Hematopoietic multipotent progenitor cell (in vitro differentiated cells): ENCODE measurements at places on chromosomes 13 and 19. TPM values are rescaled to one million over a fixed set of nuclear protein-coding genes. Genes with fewer than 3 reads are reported as not detected.

ELSPBP1 gene
- total RNA-seq: not detected

KIRREL2 gene
- total RNA-seq: not detected

NOVA2 gene
- not detected for total RNA-seq

WASF3 gene
- total RNA-seq: 0.81 TPM

CGB7 gene
- not detected for total RNA-seq

MUC16 gene
- under 0.01 TPM for total RNA-seq

CCDC8 gene
- 2.4 TPM for total RNA-seq

ZNF844 gene
- total RNA-seq: 9.4 TPM

KCTD12 gene
- 3.0 TPM for total RNA-seq

LIPE gene
- total RNA-seq: 9.2 TPM

FCGBP gene
- total RNA-seq: 0.27 TPM

HCST gene
- total RNA-seq: 63.3 TPM

DAND5 gene
- under 0.01 TPM for total RNA-seq

TNFRSF19 gene
- 1.1 TPM for total RNA-seq

EGLN2 gene
- 146 TPM for total RNA-seq

DAPK3 gene
- total RNA-seq: 61.7 TPM

ITPKC gene
- 9.2 TPM for total RNA-seq

TINCR gene
- total RNA-seq: 0.27 TPM

TMEM190 gene
- total RNA-seq: not detected

CYP4F12 gene
- total RNA-seq: 0.27 TPM

BEST2 gene
- not detected for total RNA-seq

PGLYRP2 gene
- under 0.01 TPM for total RNA-seq

EFNA2 gene
- not detected for total RNA-seq

ZNF575 gene
- total RNA-seq: 0.81 TPM

LIM2 gene
- total RNA-seq: not detected

ZNF556 gene
- total RNA-seq: not detected

GJB2 gene
- not detected for total RNA-seq

ENOX1 gene
- total RNA-seq: 0.54 TPM

ADAMTS10 gene
- total RNA-seq: 34.5 TPM

ZNF546 gene
- total RNA-seq: 3.5 TPM

FXYD7 gene
- total RNA-seq: not detected

CBLC gene
- 0.54 TPM for total RNA-seq

RETN gene
- 0.54 TPM for total RNA-seq

CBY2 gene
- not detected for total RNA-seq

ATP4A gene
- not detected for total RNA-seq

IL12RB1 gene
- 7.5 TPM for total RNA-seq

TPRX2 gene
- not detected for total RNA-seq

XPO4 gene
- total RNA-seq: 10.5 TPM

USP12 gene
- total RNA-seq: 8.1 TPM

NCR1 gene
- 11.3 TPM for total RNA-seq

FCHO1 gene
- 41.7 TPM for total RNA-seq

ATP4B gene
- total RNA-seq: not detected

TMEM145 gene
- total RNA-seq: not detected

DIRAS1 gene
- total RNA-seq: 7.3 TPM

CGB8 gene
- total RNA-seq: not detected

ZNF677 gene
- 11.3 TPM for total RNA-seq

FAM187B gene
- not detected for total RNA-seq

ZNF93 gene
- total RNA-seq: 17.0 TPM

VSTM1 gene
- 2.2 TPM for total RNA-seq

KASH5 gene
- total RNA-seq: 0.27 TPM

CCDC194 gene
- 0.27 TPM for total RNA-seq
